ENCODE measurements at places on chromosomes 1 and 21.

GRCh38 chr21:45984584-45985095, 3.1 kb downstream of the COL6A1 start:
- DNase-seq, result no peak

DNA sequence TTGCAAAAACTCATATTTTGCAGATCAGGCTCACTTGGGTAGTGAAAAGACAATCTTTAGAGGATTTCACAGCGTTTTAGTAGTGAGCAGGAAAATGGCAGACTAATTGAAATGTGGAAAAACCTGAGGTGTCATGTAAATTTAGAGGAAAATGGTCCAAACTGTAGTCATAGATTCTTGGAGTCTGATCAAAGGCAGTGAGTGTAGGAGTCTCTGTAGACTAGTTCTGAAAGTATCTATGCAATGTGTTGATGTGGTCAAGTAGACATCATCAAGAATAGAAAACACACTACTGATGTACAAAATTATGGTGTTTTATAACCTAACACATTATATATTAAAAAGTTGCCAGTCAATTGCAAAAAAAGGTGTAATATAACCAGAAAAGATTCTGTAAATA, 143.2 kb upstream of the C1orf105 start:
- DNase-seq, result no peak

GRCh38 chr21:46253610-46254124, 25.1 kb upstream of the LSS start:
- DNase-seq, result peak; percentile 65

DNA sequence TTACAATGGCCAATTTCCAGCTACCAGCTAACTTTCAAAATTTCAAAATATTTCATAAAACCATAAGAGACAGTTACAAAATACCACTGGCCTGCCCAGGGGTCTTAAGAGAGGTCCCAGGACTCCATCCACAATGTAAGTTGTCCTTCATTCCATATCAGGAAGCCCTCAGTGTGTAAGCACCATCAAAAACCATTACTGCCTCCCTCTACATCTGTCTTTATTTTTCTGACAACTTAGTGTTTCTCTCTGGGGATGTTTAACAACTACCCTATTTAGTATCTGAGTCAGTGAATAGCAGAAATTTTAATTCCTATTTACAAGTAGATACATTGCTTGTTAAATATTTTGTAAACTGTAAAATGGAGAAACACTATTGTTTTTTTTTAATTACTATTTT, 339.3 kb upstream of the ADAMTS5 start:
- no peak for DNase-seq

- no peak for DNase-seq
Measured at GRCh38 chr1:182561456-182561855, 27.6 kb downstream of the RNASEL start.

DNA sequence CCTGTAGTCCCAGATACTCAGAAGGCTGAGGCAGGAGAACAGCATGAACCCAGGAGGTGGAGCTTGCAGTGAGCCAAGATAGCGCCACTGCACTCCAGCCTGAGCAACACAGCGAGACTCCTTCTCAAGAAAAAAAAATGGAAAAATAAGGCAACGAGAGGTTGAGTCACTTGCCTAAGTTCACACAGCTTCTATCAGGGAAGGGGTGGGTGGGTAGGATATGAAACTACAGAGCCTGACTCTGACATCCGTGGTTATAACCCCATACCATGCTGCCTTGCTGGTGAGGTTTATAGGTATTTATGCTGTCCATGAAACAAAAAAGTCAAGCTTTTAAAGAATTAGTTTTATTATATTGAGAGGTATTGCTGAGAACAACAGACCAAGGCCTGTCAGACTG, 61.5 kb upstream of the RAB4A start:
- peak; percentile 29 for DNase-seq

- no peak for DNase-seq
Measured at GRCh38 chr1:235468970-235469369, 35.3 kb downstream of the B3GALNT2 start.

DNA sequence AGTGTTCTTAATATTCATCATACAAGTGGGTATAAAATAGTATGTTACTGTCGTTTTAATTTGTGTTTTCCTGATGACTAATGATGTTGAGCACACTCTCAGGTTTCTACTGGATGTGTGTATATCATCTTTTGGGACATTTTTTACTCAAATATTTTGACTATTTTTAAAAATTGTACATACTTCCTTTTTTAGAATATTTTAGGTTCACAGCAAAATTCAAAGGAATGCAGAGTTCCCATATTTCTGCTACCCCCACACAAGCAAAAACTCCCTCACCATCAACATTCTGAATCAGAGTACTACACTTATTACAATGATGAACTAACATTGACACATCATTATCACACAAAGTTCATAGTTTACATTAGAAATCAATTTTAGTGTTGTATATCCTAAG, 114.5 kb downstream of the DPYD start:
- DNase-seq, result no peak

DNA sequence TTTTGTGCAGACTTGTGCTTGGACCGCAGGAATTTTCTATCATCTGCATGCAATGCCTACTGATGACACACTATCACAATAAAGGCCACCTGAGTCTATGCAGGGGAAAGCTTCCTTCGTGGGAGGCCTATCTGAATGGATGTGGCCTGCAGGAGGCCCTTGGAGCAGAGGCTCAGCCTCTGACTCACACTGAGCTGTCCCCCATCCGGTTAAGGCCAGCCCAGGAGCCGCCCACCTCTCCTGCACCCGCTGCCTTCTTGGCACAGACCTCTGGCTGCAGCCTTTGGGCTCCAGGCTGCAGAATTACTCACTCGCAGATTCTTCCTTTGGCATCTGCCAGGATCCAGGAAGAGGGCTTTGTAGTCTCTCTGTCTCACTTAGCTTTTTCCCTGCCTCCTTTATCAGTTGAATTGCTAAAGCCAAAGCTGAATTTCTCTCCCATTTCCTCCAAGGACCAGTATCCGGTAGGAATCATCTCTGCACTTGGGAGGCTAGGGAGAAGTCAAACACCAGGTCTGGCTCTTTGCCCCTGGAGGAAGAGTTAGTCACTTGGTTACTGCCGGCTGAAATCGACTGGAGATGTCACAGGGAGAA, 65.1 kb upstream of the JUN start:
- DNase-seq, result no peak

GRCh38 chr1:101247404-101248287, 10.8 kb downstream of the S1PR1 start:
- no peak for DNase-seq

DNA sequence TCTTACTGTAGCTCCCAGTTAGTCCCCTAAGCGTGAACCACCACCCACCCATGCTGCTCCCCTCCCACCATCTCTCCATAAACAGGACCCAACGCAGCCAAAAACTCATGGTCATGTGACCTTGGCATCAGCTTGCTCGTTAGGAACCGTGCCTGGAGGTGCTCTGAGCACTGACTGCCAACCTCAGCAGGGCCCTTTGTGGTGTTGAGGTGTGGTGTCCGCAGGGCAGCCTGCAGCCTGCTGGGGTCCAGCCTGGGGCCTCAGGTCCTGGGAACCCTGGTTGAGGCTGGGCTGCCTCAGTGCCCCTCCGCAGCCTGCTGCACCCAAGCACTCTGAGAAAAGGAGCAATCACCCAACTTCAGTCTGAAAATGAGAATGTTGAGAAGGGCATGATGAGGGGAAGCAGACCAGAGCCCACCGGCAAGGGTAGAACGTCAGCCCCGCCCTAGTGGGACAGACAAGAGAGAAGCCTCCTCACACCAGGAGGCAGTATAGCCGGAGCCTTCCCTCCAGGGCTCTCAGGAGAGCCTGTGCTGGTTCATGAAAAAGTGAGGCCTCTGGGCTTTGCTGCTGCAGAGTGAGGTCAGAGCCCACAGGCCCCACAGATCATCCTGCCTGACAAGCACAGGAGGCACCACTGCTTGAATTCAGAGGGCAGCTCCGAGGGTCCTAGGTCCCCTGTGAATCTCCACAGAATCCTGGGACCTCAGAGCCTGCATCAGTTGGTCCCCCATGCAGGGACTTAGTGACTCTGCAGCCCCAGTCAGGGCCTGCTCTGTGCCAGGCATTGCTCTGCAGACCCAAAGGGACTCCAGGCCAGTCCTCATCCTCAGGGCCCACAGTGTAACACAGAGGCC, 4.9 kb upstream of the COL6A2 start:
- DNase-seq, result no peak

DNA sequence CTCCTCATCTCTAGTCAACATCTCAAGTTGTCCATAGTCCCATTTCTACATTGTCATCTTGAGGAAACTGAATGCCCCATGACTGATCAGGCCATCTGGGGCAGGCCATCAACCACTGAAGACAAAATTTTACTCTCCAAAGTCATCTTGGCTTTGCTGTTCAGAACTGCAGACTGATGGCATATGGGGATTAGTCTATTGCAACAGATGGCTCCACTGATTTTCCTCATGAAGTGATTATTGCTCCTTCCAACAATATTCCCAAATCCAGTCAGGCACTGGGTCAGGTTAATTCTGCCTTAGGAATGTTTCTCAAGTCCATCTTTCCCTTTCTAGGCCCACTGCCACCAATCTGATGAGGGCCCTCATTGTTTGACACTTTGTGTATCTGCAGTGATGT, 101.7 kb downstream of the ESRRG start:
- no peak for DNase-seq

GRCh38 chr1:239993366-239993765, 98.3 kb upstream of the FMN2 start:
- no peak for DNase-seq

- no peak for DNase-seq
Measured at GRCh38 chr1:220564216-220564615, 36.3 kb downstream of the MARK1 start.

DNA sequence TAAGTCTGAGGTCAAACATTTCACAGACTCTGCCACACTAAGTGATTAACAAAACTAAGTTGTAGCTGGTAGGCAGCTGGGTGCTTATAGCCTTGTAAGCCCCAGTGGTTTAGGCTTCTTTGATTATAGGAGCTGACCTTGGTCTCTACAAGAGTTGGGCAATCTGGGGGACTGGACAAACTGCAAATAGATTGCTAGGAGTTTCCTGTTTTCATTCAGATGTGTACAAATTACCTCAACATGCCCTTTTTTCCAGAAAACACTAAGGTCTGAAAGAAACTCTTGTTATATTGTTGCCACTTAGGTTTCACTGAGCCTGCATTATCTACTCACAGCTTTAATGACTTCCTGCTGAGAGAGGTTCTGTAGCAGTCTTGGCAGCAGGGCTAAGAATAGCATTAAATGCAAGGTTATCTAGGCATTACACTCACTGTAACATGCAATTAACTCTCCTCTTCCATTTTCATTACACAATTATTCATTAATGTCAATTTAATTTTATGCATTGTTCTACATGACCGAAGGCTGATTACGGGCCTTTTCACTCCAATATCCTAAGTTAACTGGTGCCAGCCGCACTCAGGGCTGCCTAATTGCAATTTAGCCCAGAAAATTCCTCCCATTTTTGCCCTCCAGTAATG, 314.0 kb downstream of the LMO4 start:
- no peak for DNase-seq

DNA sequence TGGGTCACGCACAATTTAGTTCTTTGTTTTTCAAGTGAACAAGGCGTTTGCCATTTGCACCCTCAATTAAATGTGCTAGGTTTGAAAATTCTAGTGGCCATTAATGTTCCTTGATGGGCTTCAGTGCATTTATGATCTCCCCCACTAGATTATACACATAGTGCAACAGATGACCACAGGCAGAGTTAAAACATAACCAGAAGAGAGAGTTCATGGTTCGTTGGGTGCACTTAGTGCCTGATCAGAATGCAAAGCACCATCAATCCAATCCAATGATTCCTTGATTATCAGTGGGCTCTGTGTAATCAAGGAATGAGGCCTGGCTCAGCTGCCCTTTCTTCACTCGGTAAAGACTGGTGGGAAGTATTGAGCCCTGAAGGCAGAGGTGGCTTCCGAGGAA, 334.5 kb downstream of the PRDM2 start:
- DNase-seq, result no peak

DNA sequence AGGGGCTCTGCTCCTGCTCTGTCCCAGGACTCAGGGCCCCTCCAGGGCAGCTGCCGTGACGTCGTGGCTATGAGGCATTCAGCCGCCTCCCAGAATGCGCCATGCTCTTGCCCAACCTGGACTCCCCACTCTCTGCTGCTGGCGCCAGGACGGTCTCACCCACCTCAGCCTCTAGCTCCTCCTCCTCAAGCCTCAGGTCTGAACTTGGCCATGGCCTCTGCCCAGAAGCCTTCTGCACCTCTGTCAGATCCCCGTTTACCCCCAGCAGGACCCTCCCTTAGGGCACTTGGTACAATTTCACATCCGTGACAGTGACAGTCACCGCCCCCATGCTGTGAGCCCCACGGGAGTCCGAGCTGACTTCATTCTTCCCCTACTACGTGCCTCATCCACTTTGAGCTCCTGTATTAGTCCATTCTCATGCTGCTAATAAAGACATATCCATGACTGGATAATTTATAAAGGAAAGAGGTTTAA, 4.9 kb downstream of the CSTB start:
- no peak for DNase-seq

- no peak for DNase-seq
Measured at GRCh38 chr1:201741763-201742342, 87.1 kb upstream of the IPO9 start.

DNA sequence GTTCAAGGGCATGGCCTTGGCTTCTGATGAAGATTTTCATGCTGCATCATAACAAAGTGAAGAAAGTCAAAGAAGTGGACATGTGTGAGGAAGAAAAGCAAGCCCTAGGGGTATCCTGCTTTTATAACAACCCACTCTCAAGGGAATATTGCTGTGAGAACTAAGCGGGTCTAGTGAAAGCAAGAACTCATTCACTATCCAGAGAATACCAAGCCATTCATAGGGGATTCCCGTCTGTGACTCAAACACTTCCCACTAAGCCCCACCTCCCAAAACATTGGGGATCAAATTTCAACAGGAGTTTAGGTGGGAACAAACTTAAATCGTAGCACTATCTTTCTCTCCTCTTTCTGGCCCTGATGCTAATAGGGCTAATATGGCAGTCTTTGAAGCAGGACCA, 98.5 kb upstream of the CTTNBP2NL start:
- no peak for DNase-seq

GRCh38 chr21:41121785-41122415, 46.1 kb upstream of the BACE2 start:
- peak; percentile 67 for DNase-seq

DNA sequence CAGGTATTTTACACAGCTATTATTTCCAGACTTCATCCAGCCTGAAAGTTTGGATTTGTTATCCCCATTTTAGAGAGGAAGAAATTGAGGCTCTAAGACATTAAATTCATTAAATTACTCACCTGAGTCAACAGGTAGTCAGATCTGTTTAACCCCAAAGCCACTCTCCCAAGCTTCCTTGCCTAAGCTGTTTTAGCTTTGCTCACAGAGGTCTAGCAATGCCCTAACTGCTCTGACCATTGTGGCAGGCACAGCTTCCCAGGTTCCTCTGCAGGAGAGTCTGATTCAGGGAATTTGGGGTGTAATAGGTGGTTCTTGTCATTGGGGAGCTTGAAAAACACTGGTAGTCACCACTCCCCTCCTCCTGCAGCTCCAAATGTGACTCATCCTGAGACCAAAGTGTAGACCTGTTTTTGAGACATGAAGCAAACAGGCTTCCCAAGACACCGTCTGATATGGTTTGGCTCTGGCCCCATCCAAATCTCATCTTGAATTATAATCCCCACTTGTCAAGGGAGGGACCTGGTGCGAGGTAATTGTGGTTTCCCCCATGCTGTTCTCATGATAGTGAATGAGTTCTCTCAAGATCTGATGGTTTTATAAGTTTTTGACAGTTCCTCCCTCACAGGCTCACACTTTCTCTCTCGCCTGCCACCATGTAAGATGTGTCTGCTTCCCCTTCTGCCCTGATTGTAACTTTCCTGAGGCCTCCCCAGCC, 142.8 kb upstream of the DNAH14 start:
- DNase-seq, result no peak

GRCh38 chr1:93662481-93663207, 19.0 kb downstream of the BCAR3 start:
- no peak for DNase-seq

GRCh38 chr1:117654493-117655219, 48.8 kb downstream of the TENT5C start:
- DNase-seq, result no peak

Data from activated CD4-positive, alpha-beta T cell treated with anti-CD3 and anti-CD28 coated beads, Interleukin-2, amount 10 ng/mL, durations not matched to agents 7 days and 5 days (primary cell).